CD4-positive, alpha-beta T cell treated with Interleukin-15 for 4 hours (primary cell): ENCODE measurements at places on chromosomes 4 and X.

DNA sequence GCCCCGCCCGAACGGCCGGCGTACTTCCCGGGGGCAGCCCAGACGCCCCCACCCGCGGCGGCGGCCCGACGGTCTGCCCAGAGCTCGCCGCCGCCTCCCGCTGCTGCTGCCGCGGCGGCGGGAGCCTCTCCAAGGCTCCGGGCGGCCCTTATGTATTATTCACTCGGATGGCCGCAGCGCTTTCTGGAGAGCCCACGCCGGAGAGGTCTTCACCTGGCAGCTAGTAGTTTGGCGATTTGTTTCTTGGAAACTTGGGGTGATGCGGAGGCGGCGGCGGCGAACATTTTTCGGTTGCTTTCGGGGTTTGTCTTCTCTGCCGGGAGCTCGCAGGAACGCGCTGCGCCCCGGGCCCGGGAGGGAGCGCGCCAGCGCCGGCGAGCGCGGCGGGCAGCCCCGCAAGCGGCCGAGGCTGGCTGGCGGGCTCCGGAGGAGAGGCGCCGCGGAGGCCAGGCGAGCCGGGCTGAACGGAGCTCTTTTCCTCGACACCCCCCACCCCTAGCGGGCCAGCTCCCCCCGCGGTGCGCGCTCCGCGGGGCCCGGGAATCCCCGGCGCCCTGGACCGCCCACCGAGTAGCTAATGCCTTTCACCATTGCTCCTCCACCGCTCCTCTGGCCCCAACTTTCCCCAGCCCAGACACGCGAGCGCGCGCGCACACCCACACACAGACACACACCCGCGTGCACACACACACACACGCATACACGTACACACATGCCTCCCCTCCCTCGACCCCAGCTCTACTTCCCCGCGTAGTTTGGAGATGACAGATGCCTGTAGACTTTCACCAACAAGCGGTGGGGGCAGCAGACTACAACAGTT, 113.5 kb downstream of the DHX15 start:
- DNase-seq: peak; percentile 12

DNA sequence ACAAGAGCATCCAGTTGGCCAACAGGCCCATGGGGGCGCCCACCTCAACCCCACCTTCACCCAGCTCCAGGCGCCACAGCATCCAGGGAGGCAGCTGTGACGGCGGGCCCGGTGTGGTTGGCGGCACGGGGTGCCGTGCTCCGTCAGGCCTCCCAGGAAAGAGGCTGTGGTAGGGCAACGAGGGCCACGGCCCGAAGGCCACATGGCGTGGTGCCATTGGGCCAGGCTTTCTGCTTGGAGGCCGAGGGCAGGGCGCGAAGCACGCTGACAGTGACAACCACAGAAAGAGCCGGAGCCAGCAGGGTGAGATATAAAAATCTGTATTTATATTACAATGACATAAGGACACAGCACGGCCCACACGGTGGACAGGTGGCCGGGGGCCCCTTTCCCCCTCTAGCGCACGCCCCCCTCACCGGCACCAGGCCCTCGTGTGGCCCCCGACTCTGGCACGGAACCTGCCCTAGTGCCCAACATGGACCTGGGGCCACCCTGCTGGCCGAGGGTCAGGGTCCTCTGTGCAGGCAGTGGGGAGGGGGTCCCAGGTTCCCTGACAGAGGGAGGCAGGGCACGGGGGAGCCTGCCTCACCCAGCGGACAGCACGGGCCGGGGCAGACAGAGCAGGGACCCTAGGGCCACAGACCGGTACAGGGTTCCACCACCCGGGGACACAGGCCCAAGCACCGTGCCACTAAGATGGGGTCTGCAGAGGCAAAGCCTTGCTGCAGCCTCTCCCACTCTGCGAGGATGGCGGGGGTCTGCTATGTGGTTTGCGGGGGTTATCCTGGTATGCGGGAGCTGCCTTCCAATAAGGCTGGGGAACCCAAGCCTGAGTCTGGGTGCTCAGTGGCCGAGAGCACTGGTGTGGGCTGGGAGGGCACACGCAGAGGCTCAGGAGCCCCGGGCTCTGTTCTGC, 5.5 kb upstream of the HAUS3 start:
- DNase-seq: no peak

- DNase-seq: no peak
Measured at GRCh38 chr4:144903953-144904711, 193.9 kb downstream of the ANAPC10 start.

DNA sequence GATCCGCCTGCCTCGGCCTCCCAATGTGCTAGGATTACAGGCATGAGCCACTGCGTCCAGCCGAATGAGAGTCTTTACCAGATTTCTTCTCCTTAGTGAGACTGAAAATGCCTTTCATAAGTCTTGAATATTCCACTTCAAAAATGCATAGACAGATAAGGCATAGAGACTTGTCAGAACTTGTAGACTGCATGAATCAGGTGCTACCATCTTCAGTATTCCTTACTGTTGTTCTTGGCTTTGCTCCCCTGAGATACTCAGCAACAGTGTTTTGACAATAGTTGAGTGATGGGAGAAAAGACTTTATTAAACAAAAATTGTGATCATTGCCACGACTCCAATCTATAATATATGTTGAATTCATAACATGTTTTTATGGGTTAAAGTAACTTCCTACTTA, 11.0 kb downstream of the TKTL2 start:
- DNase-seq: no peak

DNA sequence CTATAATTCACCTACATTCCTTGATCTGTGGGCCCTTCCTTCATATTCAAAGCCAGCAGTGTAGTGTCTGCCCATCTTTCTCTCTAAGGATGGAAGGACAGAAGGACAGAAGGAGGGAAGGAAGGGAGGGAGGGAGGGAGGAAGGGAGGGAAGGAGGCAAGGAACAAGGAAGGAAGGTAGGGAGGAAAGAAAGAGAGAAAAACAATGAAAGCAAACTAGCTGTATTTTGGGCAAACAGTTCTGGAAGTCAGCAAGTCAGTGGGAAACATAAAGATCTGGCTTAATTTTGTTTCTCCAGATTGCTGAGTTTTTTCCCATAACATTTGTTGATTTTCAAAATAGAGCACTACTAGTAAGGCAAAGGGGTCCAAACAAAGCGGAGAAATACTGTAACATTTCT, 555.2 kb upstream of the EPHA5 start:
- no peak for DNase-seq

GRCh38 chr4:105994061-105994460, 98.8 kb downstream of the NPNT start:
- DNase-seq: no peak

DNA sequence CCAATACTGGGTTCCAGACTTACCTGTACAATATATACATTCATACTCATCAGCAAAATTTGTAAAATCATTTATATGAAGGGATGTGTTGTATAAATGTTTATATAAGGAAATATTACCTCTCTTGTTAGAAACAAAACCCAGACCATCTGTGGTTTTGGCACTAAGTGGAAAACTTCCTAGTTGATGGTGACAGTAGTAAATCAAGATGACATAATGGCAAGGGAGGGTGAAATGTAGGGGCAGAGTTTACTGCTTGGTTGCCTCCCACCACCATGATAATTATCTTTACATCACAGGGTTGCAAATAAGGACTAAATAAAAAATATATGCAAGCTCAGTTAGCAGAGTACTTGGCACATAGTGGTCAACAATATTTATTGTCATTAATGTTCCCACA, 365.3 kb upstream of the TEX13C start:
- DNase-seq: no peak

GRCh38 chrX:63735882-63736281, 49.1 kb downstream of the ARHGEF9 start:
- DNase-seq: no peak

DNA sequence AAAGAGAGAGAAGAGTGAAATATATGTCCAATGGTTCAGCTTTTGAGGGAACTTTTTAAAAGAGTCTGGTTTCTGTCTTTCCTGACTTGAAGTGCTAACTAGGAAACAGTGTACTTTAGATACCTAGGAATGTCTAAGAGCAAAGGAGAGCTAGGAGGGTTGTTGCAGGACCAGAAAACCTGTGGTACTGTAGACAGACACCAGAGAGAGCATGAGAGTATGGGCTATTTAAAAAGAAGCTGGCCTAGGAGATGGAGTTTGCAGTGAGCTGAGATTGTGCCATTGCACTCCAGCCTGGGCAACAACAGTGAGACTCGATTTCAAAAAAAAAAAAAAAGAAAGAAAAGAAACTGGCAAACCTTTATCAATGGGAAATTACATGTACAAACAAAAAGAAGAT, 223.9 kb downstream of the FAT4 start:
- DNase-seq: no peak

GRCh38 chr4:1872870-1873269, 1.7 kb downstream of the NSD2 start:
- peak; percentile 31 for DNase-seq

- DNase-seq: no peak
Measured at GRCh38 chr4:53508446-53508845, 82.8 kb downstream of the LNX1 start.

DNA sequence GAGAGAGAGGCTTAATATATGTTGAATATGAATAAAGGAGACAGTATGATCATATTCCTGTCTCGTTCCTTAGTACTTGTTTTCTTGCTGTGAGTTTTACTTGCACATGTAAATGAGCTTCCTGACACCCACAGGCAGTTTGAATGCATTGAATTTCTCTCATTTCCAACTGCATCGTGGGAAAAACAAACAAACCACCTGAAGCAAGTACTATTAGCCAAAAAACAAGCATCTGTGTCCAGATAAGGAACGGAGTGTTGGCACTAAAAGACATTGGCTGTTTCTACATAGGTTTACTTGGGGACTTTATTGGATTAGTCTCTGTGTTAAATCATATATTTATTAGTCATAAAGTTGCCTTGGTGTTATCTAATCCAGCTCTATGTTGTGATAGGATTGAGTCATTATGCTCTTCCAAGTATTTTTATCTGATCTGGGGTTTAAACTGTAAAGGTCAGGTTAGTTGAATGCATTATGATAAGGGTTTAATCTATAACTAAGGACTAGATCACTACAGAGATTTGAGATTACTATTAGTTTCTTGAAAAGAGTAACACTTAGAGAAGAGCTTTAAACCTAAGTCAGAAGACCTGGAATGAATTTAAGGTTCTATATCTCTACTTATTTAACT, 339.0 kb upstream of the SPANXN4 start:
- DNase-seq: no peak
